Esophagus muscularis mucosa (tissue), 4 donors: ENCODE measurements at places on chromosomes 6 and 20. TPM values are rescaled to one million over a fixed set of nuclear protein-coding genes. Genes with fewer than 3 reads are reported as not detected.
A peak's percentile ranks its signal among the peaks of the same experiment; 100 is the strongest.

Gene CST2
- total RNA-seq = 0.45 TPM

Gene KIAA1755
- 8.3 TPM for total RNA-seq

Gene SLC44A4
- 0.19 TPM for total RNA-seq

Gene BEND6
- 1.7 TPM for total RNA-seq

Gene LAMA4
- total RNA-seq = 336 TPM

Gene ESF1
- total RNA-seq = 14.6 TPM

Gene SNX14
- total RNA-seq = 42.8 TPM

Gene CFAP61
- not detected for total RNA-seq

Gene RHAG
- total RNA-seq = 1.4 TPM

Gene TPBG
- total RNA-seq = 111 TPM

Gene TFAP2A
- 3.0 TPM for total RNA-seq

DNA sequence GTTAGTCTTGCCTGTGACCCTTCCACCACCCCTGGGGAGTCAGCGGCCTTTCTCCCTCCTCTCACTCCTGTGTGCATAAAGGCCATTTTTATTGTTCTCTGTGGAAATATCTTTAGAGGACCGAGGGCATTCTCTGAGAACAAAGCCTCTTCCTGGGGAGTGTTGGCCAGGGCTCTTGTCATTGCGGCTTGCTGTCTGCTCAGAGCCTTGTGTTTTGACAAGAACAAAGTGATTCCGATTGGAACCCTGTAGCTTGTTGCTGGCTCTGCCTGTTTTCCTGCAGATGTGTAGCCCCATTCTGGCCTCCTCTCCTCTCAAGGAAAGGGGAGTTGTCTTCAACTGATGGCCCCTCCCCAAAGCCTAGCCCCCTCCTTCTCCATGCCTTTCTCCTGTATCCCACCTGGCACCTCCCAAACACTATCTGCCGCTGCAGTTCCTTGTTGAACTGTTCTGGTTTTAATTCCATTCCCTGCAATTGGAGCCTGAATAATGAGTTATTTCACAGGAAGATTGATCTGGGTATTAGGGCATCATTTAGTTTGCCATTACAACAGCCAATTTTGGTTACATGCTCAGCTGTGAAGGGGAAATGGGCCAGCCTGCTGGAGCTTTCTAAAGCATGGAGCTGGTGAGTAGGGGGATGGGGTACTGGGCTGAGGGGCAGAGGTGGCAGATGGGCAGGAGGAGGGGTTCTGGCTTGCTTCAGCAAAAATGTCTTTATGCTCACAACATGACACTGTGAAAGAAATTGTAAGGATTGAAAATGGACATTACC is 252.5 kb downstream of the LRFN2 start:
- DNase-seq = no peak

GRCh38 chr6:10412461-10413261 is 2.2 kb downstream of the TFAP2A start:
- DNase-seq = no peak

GRCh38 chr6:10166031-10166430 is 248.8 kb downstream of the TFAP2A start:
- DNase-seq = no peak

GRCh38 chr20:51569815-51570738 is 27.6 kb upstream of the NFATC2 start:
- DNase-seq = no peak

DNA sequence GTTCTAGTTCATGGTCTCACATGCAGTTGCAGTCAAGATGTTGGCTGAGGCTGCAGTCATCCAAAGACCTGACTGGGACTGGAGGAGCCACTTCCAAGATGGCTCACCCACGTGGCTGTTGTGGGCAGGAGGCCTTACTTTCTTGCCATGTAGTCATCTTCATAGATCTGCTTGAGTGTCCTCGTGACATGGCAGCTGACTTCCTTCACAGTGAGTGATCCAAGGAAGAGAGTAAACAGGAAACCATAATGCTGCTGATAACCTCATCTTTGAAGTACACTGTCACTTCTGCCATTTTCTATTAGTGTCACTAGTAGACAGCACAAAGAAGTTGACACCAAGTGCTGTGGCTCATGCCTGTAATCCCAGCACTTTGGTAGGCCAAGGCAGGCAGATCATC is 40.1 kb upstream of the AKIRIN2 start:
- DNase-seq = no peak

DNA sequence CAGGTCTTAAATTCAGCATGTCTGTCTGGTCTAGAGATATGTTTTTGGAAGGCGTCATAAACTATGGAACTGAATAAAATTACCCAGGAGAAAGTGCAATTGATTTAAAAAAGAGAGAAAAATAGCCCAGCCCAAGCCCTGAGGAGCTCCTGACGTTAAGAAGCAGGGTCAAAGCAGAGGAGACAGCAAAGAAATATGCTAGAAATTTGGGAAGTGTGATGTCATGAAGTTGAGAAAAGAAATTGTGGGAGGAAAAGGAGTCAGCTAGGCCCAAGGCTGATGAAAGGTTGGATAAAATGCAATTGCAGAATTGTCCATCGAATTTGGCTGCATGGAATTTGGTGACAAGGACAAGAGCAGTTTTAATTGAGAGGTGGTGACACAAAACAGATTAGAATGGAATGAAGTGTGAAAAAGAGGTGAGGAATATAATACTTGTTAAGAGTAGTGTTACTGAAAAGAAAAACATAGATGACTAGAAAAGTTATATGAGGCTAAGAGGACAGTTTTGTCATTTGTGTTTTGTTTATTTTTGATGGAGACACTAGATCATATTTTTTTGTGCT is 381.6 kb downstream of the LAMA2 start:
- DNase-seq = no peak

DNA sequence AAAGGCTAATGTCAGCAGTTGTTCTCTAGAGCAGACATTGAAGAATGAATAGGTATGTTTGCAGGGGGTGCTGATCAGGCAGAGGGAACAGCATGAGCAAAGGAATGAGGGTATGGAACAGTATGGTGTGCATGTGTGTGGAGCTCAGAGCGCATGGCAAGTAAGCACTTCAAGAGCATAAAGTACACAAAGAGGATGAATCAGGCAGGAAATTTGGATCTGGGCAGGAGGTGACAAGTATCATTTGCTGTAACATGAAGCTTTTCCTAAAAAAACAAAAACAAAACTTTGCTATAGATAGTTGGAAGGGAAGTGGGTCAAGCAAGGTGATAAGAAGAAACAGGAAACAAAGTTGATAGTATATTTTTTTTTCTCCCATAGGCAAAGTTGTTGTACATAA is 746.8 kb downstream of the HDGFL1 start:
- DNase-seq = no peak

DNA sequence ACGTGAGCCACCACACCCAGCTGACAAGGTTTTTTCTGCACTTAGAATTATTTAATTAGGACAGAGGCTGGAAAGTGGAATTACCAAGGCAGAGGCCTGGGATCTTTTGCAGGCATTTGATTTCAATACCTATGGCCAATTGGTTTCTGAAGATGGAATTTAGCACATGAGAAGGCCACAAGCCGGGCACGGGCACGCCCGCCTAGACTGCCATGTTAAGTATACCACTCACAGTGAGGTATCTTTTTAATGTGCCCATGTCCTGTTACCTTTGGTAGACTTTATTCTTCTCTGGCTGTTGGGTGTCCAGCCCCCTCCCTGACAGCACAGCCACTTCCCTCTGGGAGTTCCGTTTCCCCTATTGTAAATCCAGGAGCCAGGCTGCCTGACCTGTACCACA is 18.0 kb upstream of the TAF8 start:
- DNase-seq = no peak

DNA sequence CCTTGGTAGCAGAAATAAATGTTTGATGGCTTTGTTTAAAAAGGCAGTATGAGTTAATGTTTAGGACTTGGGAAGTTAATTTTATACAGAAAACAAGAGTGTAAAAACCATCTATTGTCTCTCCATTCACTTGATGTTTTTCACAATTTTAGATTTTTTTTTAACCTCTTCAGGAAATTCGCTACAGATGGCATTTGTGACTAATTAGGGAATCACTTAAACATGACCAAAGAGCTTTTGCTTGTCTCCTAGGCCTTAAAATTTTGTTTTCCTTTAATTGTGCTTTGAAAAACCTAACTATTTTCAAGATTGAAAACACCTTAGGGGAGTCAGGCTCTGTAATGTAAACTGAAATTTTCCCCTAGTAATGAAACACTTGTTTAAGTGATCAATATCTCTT is 17.3 kb downstream of the TULP4 start:
- no peak for DNase-seq

DNA sequence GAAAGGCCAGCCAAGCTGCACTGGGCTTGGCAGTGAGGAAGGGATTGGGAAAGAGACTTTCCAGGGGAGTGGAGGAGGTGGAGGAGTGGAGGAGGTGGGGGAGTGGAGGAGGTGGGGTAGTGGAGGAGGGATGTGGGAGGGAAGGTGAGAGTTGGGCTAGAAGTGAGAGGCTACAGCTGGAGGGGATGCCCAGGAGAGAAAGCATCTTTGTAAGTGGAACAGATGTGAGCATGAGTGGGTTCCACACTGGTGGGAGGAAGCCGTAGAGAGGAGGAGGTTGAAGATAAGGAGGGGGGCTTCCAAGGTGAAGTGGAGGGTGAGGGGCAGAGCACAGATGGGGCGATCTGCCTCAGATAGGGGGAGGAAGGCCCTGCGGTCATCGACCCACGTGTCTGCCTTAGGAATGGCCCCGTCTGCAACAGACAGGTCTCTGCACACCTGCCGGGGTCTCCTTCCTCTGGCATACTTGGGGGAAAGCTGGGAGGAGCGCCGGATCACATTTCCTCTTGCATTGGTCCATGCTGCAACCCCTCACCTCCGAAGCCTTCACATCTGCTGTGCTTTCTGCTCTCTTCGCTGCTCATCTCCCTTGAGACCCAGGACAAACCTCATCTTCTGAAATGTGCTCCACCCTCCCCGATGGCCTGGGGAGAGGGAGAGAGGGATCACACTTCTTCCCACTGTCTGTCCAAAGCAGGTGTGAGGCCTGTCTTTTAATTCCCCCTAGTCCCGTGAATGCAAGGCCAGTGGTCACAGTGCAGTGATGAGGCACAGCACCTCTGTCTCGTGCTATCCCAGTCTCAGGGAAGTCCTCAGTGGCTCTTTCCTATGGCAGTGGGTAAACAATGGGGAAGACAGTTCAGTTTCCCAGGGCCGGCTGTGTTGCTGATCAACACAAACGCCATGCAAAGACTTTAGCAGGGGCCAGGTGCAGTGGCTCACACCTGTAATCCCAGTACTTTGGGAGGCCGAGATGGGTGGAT is 48.6 kb upstream of the SNX9 start:
- DNase-seq = no peak

GRCh38 chr6:137361701-137362100 is 132.5 kb downstream of the OLIG3 start:
- no peak for DNase-seq

DNA sequence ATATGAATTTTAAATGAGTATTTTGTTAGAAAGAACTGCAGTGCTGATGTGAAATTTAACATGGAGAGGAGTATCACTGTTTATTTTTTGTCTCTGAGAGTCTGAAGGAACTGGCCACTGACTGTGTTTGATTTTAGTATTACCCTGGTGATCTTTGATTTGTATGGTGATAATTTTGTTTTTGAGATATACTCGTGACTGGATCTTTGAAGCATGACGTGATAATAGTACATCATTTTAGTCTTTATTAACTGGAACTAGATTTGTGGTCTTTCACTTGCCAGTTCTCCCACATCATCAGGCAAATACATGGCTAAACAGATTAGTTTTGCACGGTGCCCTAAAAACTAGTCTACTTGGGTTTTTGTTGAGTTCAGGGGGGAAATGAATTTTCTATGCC is 55.5 kb downstream of the ARID1B start:
- DNase-seq = no peak

GRCh38 chr6:121759370-121759769 is 323.9 kb downstream of the GJA1 start:
- DNase-seq = no peak

GRCh38 chr6:50816115-50816675 is 2.5 kb upstream of the TFAP2B start:
- DNase-seq = no peak

GRCh38 chr6:129901910-129902309 is 40.8 kb upstream of the TMEM244 start:
- no peak for DNase-seq

GRCh38 chr6:5103250-5103649 is 18.1 kb downstream of the PPP1R3G start:
- no peak for DNase-seq

- DNase-seq = no peak
Observed at GRCh38 chr20:60271597-60271996, 313.4 kb downstream of the CDH26 start.

GRCh38 chr20:21381619-21382018 is 15.7 kb downstream of the NKX2-4 start:
- DNase-seq = no peak

GRCh38 chr6:132070356-132070755 is 119.2 kb upstream of the CCN2 start:
- no peak for DNase-seq

DNA sequence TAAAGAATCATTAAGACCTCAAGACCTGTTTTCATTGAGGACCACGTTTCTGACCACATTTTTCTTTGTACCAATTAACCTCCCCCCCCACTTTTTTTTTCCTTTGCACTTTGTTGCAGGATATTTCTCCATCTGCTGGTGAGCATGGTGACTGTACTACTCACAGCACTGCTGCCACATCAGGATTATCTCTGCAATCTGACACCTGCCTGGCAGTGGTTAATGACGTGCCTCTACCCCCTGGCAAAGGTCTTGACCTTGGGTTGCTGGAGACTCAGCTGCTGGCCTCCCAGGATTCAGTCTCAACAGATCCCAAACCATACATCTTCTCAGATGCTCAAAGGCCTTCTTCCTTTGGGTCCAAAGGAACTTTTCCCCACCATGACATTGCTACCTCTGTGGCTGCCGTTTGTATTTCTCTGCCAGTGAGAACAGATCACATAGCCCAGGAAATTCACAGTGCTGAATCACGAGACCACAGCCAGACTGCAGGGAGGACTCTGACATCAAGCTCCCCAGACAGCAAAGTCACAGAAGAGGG is 46.6 kb upstream of the EDN3 start:
- DNase-seq = no peak

- DNase-seq = peak; percentile 83
Observed at GRCh38 chr20:22348010-22348409, 236.4 kb downstream of the FOXA2 start.

GRCh38 chr6:164690241-164690640 is 619.2 kb downstream of the C6orf118 start:
- no peak for DNase-seq
